Bronchial epithelial cell (primary cell): ENCODE measurements at places on chromosomes 4 and X. TPM values are rescaled to one million over a fixed set of nuclear protein-coding genes. Genes with fewer than 3 reads are reported as not detected.

RNF212 gene
- total RNA-seq, result under 0.01 and 0.64 TPM in 2 replicates

GRCh38 chr4:152633118-152633517, 46.7 kb downstream of the TMEM154 start:
- no peak for DNase-seq

DNA sequence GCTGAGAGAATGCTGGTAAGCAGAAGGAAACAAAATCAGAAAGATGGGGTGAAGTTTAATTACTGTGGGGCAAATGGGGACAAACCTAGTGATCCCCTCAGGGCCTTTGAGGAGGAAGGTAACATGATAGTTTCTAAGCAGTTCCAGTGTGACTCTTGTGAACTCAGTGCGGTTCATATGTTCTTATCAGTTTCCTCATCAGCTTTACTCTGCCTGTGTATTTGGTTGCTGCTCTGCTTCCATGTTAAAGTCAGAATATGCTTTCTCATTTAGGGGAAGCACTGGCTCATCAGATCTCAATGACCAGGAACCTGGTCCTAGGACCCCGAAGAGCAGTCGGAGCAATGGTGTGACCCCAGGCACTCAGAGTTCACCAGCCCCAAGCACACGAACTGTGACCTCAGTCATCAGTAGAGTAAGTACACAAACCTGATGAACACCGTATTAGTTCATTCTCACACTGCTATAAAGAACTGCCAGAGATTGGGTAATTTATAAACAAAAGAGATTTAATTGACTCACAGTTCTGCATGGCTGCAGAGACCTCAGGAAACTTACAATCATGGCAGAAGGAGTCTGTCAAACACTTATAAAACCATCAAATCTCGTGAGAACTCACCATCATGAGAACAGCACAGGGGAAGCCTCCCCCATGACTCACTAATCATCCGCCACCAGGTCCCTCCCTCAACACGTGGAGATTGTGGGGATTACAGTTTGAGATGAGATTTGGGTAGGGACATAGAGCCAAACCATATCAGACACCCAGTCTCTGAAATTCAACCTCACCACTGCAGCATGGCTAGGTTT, 83.0 kb downstream of the SYTL5 start:
- DNase-seq, result peak; percentile 17

DNA sequence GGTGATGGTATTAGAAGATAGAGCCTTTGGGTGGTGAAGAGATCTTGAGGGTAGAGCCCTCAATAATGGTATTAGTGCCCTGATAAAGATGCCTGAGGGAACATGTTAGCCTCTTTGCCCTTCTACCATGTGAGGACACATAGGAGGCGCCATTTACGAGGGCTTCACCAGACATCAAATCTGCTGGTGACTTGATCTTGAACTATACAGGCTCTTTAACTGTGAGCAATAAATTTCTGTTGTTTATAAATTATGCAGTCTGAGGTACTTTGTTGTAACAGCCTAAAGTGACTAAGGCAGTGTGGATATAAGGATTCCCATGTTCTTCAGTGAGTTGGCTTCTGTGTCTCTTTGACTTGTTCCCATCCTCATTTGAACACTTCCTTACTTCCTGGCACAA, 11.8 kb downstream of the MOB1B start:
- DNase-seq, result peak; percentile 24

ARMCX2 gene
- total RNA-seq, result 30.0 and 36.9 TPM in 2 replicates
